Dermis microvascular lymphatic vessel endothelial cell (primary cell): ENCODE measurements at places on chromosomes 1 and 21. TPM values are rescaled to one million over a fixed set of nuclear protein-coding genes. Genes with fewer than 3 reads are reported as not detected.

Gene DOP1B
- 2.8 and 3.1 TPM in 2 replicates for total RNA-seq

Gene GCSAML
- not detected in 2 replicates for total RNA-seq

Gene HNRNPCL1
- total RNA-seq: not detected in 2 replicates

Gene EXOC8
- total RNA-seq: 16.4 and 21.9 TPM in 2 replicates

Gene AMPD1
- total RNA-seq: not detected in 2 replicates

Gene EPHA10
- total RNA-seq: under 0.01 TPM in 2 replicates

Gene IFNLR1
- total RNA-seq: under 0.01 TPM in 1 of 2 replicates, not detected in the other

Gene AMY2A
- total RNA-seq: under 0.01 TPM in 1 of 2 replicates, not detected in the other

Gene LDLRAD1
- total RNA-seq: not detected in 2 replicates

Gene DTL
- total RNA-seq: 10.6 and 11.4 TPM in 2 replicates

Gene FAAH
- total RNA-seq: 0.64 and 1.1 TPM in 2 replicates

Gene EPHA8
- not detected in 2 replicates for total RNA-seq

Gene ATAD3C
- 0.39 and 0.89 TPM in 2 replicates for total RNA-seq

Gene S100A10
- 114 and 126 TPM in 2 replicates for total RNA-seq

Gene TARS2
- 9.5 and 15.4 TPM in 2 replicates for total RNA-seq

Gene RCSD1
- 21.4 and 28.8 TPM in 2 replicates for total RNA-seq

Gene GUCA2A
- total RNA-seq: not detected in 2 replicates

Gene GREM2
- total RNA-seq: not detected in 2 replicates

Gene RHBG
- not detected in 2 replicates for total RNA-seq

Gene SLC44A5
- total RNA-seq: 1.0 and 4.6 TPM in 2 replicates

Gene KCNJ6
- not detected in 2 replicates for total RNA-seq

Gene COA7
- total RNA-seq: 8.3 and 10.4 TPM in 2 replicates

Gene TSPEAR
- total RNA-seq: 0.13 TPM in 2 replicates

Gene LMX1A
- not detected in 2 replicates for total RNA-seq

Gene SELENBP1
- total RNA-seq: 0.13 and 0.25 TPM in 2 replicates

Gene PROK1
- total RNA-seq: not detected in 2 replicates

Gene SFN
- 0.13 TPM in 1 of 2 replicates, not detected in the other for total RNA-seq

Gene RSPO1
- total RNA-seq: not detected in 2 replicates

Gene ARHGEF16
- 0.39 and 0.76 TPM in 2 replicates for total RNA-seq

Gene CELA3B
- total RNA-seq: 0.13 TPM in 1 of 2 replicates, not detected in the other

Gene PADI2
- under 0.01 TPM in 2 replicates for total RNA-seq
